ENCODE measurements at places on chromosomes 3 and 15. TPM values are rescaled to one million over a fixed set of nuclear protein-coding genes. Genes with fewer than 3 reads are reported as not detected.

PP2D1 gene
- total RNA-seq = not detected

SENP2 gene
- total RNA-seq = 37.8 TPM

GRCh38 chr3:18308096-18308650 is 117.0 kb downstream of the SATB1 start:
- no peak for DNase-seq
- H3K27ac ChIP-seq = no peak overlapping the region
- H3K4me1 ChIP-seq = no peaks in the 10 kb centered on the region
- no peaks in the 10 kb centered on the region for H3K27me3 ChIP-seq
- H3K36me3 ChIP-seq = no peaks in the 10 kb centered on the region

UACA gene
- 0.68 TPM for total RNA-seq

CCR8 gene
- total RNA-seq = 5.7 TPM

GRCh38 chr3:195805181-195805580 is 6.5 kb downstream of the MUC4 start:
- H3K36me3 ChIP-seq = peaks cover 14% of the 10 kb centered on the region
- H3K27me3 ChIP-seq = no peaks in the 10 kb centered on the region
- H3K27ac ChIP-seq = peak overlapping the region; percentile 87

GRCh38 chr3:5172018-5172417 is 15.5 kb upstream of the EDEM1 start:
- DNase-seq = no peak
- peaks cover 8% of the 10 kb centered on the region for H3K4me1 ChIP-seq
- H3K27me3 ChIP-seq = no peaks in the 10 kb centered on the region
- no peak overlapping the region for H3K27ac ChIP-seq

DNA sequence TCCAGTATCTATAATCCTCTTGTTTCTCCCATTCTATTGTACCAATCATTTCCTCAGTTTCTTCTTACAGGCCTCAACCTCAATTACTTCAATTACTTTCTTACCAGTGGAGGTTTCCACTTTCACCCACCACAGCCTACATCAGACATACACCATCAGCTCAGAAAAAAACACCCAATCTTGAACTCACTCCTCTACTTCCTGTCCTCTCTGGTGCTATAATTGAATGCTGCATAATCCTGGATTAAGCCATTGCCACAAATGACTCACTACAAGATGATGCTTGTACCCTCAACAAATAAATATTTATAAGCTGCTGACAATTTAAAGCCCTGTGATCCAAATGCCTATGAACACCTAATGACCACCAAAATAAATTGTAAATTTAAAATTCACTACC is 18.5 kb downstream of the RYK start:
- peak overlapping the region; percentile 39 for H3K27ac ChIP-seq
- DNase-seq = no peak
- no peaks in the 10 kb centered on the region for H3K36me3 ChIP-seq
- peaks cover 29% of the 10 kb centered on the region for H3K27me3 ChIP-seq

MRPS25 gene
- total RNA-seq = 114 TPM

- no peak overlapping the region for H3K4me3 ChIP-seq
- H3K27ac ChIP-seq = no peak overlapping the region
- no peaks in the 10 kb centered on the region for H3K36me3 ChIP-seq
- DNase-seq = no peak
- peaks cover 6% of the 10 kb centered on the region for H3K4me1 ChIP-seq
These were observed 37.4 kb downstream of the EBLN2 start for GRCh38 chr3:73098873-73099272.

DNA sequence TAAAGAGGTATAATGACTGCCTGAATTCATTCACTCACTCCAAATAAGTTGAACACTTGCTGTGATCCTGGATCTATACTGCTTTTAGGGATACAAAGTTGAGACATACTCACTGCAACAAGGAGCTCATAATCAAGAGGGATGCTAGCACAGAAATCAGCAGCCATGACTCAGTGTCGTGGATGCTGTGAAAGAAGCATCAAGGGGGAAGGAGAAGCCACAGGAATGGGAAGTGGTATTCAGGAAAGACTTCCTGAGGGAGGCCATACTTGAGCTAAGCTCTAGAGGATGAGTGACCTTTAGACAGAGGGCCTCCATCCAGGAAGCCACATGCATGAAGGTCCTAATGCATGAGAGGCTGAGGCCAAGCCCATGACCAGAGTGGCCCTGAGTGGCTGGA is 245.7 kb upstream of the RORA start:
- no peaks in the 10 kb centered on the region for H3K4me1 ChIP-seq
- no peak overlapping the region for H3K27ac ChIP-seq
- H3K27me3 ChIP-seq = peaks cover 2% of the 10 kb centered on the region
- no peaks in the 10 kb centered on the region for H3K36me3 ChIP-seq

- H3K27me3 ChIP-seq = peaks cover 3% of the 10 kb centered on the region
- no peaks in the 10 kb centered on the region for H3K36me3 ChIP-seq
These were observed 2.3 kb downstream of the PLA2G4E start for GRCh38 chr15:42018306-42019224.

DNA sequence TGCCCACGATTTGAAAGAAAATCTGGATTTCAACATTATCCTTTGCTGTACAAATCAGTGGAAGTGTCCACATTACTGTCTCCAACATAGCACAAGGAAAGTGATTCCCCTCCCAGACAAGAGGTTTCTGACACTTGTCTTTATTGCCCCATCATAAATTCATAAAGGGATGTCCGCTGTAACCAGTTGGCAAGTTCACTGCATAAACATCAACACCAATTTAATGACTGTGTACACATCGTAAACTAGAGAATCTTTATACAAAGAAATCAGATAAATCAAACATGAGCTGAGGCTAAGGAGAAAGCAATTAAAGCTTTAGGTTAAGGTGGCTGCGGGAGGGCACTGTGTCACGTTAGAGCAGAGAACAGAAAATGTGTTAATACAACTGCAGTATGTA is 129.8 kb downstream of the MEIS2 start:
- DNase-seq = no peak
- no peaks in the 10 kb centered on the region for H3K27me3 ChIP-seq
- no peaks in the 10 kb centered on the region for H3K36me3 ChIP-seq

TLR9 gene
- 0.17 TPM for total RNA-seq

- H3K27me3 ChIP-seq = no peaks in the 10 kb centered on the region
- H3K27ac ChIP-seq = no peak overlapping the region
- peak; percentile 67 for DNase-seq
- no peak overlapping the region for H3K4me3 ChIP-seq
- H3K4me1 ChIP-seq = peaks cover 13% of the 10 kb centered on the region
These were observed 64.8 kb upstream of the SATB1 start for GRCh38 chr3:18489939-18490338.

- H3K4me1 ChIP-seq = no peaks in the 10 kb centered on the region
- no peak overlapping the region for H3K4me3 ChIP-seq
- H3K36me3 ChIP-seq = no peaks in the 10 kb centered on the region
- H3K27me3 ChIP-seq = no peaks in the 10 kb centered on the region
- peak; percentile 73 for DNase-seq
These were observed 9.7 kb downstream of the ITIH4 start for GRCh38 chr3:52820736-52821135.

STAC gene
- not detected for total RNA-seq
